Stimulated activated CD8-positive, alpha-beta memory T cell treated with anti-CD3 and anti-CD28 coated beads, Interleukin-4, amount 100 ng/mL, for 1 hour (primary cell): ENCODE measurements at places on chromosomes 13 and 19.

GRCh38 chr13:112796190-112796915 lies 106.5 kb downstream of the ATP11A start:
- DNase-seq = no peak

DNA sequence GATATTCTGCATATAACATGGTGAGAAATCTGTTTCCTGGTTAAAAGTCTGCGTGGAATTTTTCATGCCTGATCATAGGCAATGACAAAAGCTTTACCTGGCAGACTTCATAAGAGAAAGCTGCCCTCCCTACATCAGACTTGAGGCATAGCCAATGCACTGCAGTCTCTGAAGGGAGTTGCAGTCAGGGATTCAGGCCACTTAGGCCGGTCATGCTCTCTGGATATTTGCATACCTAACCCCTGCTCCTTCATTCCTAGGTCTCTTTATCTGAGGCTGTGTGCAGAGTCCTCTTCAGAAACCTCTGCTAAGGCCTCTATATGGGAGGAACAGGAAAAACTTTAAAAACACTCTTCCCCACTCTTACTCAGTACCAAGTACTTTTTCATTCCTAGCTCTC lies 287.4 kb downstream of the PCDH17 start:
- no peak for DNase-seq

DNA sequence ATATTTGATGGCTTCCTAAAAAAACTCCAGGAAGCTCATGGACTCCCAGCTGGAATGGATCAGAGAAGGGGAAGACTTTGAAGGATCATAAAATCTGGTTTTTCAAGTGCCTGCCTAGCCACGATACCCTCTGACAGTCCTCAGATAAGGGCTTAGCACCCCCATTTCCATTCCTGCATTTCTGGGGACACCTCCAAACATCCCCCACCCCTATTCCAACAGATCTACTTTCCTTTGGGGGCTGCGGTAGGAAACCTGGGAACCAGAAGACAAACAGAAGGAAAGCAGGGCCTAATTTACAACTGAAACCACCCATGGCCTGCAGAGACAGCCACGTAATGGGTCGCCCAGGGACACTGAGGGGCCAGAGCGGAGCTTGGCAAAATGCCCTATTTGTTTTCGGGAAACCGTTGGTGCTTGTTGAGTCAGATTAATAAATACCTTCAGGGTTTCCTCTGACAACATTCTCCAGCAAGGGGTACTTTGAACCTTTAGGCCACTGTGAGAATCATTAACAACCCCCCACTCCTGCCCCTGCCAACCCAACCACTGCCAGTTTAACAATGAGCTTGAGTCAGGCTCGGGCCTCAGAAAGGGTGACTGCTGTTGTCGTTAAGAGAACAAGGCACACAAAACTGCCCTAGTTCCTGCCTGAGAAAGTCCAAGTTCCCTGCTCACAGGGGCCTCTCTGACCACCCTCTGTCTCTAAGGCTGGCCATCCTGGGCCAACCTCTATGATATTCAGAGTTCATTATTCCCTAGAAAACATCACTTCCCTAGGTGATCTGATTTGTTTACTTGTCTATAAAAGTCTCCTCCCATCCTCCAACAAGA lies 23.5 kb downstream of the RHPN2 start:
- no peak for DNase-seq

GRCh38 chr19:17109962-17110598 lies 34.5 kb downstream of the MYO9B start:
- DNase-seq = no peak

DNA sequence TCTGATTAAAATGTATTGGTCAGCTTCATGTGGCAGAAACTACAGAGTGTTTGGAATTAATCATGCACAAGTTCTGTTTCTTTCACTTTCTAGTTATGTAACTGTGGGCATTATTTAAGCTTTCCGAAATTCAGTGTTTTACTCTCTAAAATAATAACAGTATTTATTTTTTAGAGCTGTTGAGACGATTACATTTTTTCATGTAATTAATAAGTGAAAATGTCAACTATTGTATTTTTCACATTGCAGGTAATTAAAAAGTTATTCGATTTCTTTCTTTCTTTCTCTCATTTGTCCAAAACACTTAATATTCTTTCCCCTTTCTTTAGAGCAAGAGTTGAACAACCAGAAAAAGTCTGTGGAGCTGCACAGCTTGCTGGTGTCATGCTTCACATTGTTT lies 559.4 kb upstream of the PCDH20 start:
- DNase-seq = no peak

GRCh38 chr19:36482876-36483275 lies 6.5 kb downstream of the ZNF566 start:
- no peak for DNase-seq

- DNase-seq = no peak
Observed at GRCh38 chr13:42049454-42049813, 986 bp downstream of the DGKH start.

- DNase-seq = no peak
Observed at GRCh38 chr13:36709136-36709890, 35.5 kb downstream of the SERTM1 start.

DNA sequence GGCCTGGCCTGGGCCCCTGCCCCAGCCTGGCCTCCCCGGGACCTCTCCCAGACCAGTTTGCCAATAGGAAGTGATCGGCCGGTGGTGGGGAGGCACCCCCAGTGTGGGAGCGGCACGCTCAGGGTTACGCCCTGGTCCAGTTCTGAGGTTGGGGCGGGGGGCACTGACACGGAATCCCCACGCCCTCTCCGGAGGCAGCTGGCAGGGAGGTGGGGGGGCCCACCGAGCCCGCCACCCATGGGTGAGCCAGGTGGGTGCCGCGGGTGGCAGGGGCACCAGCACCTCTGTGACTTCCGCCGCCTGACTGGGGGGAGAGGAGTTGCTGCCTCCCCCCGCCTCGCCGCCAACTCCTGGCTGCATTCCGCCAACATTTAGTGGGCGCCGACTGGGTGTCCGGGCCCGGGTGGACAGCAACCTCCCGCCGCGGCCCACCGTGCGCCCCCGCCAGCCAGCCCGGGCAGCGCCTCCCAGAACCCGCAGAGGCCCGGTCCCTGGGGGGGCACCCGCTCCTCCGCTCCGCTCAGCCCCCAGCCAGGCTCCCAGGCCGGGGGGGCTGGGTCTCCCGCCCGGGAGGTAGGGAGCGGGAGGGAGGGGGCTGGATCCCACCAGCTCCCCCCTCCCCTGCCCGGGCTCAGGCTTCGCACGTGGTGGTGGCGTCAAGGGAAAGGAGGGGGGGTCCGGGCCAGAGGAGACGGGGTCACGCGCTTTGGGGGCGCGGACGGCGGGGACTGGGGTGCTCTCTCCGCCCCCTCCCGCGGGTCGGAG lies 2.0 kb downstream of the ZBTB7A start:
- DNase-seq = no peak

DNA sequence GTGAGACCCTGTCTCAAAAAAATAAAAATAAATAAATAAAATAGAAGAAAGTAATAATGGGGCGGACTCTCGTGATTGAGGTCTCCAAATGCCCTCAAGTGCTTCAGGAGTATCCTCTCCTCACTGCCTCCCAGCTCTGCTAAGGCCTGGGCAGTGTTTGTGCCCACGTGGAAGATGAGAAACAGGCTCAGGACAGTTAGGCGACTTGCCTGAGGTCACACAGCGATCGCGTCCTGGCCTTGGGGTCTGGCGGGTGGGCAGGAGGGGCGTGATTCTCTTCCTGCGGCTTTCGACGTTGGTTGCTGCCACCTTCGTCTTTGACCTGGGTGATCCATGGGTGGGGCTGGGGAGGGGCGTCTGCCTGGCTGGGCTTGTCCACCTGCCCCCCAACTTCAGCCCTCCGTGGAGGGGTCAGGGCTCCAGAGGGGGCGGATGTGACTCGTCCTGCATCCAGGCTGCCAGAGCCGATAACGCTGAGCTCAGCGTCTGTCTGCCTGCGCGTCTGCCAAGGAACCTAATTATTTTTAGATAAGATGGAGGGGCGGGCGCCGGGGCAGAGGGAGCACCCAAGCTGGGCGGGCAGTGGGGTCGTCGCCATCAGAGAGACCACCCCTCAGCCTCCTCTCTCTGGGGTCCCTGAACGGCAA lies 56.9 kb downstream of the NFIC start:
- DNase-seq = no peak

DNA sequence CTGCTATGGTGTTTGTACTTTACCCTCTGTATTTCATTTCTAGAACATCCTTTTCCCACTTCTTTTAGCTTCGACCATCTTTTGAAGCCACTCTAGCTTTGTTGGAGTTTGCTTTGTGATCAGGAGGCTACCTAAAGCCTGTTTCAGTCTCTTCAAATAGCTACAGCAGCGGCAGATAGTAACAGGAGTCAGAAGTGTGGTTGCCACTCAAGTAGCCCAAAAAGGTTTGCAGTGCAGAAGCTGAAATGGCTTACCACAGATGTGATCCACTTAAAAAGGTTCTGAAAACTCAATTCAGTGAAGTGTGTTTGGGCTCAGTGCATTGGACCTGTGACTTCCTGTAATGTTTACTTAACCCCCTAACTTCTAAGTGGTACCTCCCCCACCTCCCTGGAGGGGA lies 26.2 kb downstream of the WASF3 start:
- DNase-seq = no peak

DNA sequence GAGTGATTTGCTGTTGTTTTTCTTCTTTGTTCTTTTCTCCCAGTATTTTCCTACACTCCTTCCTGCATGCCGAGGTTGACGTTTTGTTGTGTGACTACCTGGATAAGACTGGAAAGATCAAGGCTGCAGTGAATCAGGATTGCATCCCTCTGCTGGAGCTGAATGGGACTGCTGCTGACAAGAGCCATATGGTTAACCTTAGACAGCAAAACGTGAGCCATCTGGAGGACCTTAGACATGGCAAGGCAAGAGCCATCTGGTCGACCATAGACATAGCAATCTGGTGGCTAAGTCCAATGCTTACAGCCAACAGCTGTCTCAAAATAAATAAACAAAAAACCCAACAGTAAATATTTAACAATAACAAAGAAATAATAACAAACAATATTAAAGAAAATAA lies 42.6 kb upstream of the ZNF91 start:
- no peak for DNase-seq

DNA sequence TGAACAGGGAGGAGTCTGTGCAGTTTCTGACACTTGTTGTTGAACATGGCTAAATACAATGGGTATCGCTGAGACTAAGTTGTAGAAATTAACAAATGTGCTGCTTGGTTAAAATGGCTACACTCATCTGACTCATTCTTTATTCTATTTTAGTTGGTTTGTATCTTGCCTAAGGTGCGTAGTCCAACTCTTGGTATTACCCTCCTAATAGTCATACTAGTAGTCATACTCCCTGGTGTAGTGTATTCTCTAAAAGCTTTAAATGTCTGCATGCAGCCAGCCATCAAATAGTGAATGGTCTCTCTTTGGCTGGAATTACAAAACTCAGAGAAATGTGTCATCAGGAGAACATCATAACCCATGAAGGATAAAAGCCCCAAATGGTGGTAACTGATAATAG lies 16.1 kb downstream of the CEACAM6 start:
- no peak for DNase-seq
